Activated CD4-positive, alpha-beta T cell treated with anti-CD3 and anti-CD28 coated beads for 36 hours (primary cell): ENCODE measurements at places on chromosomes 1 and 21. TPM values are rescaled to one million over a fixed set of nuclear protein-coding genes. Genes with fewer than 3 reads are reported as not detected.

- no peak overlapping the region for H3K27ac ChIP-seq
- H3K27me3 ChIP-seq, result peaks cover 2% of the 10 kb centered on the region
- H3K4me3 ChIP-seq, result no peak overlapping the region
These were observed 10.6 kb upstream of the KCNN3 start for GRCh38 chr1:154880671-154881070.

- no peak overlapping the region for H3K27ac ChIP-seq
- no peak for DNase-seq
- no peak overlapping the region for H3K4me3 ChIP-seq
- peaks cover 4% of the 10 kb centered on the region for H3K27me3 ChIP-seq
- no peaks in the 10 kb centered on the region for H3K36me3 ChIP-seq
- H3K4me1 ChIP-seq, result peaks cover 14% of the 10 kb centered on the region
These were observed 104.9 kb downstream of the PTGS2 start for GRCh38 chr1:186575348-186575747.

- H3K36me3 ChIP-seq, result no peaks in the 10 kb centered on the region
- H3K27me3 ChIP-seq, result peaks cover 21% of the 10 kb centered on the region
These were observed 3.9 kb upstream of the PRR9 start for GRCh38 chr1:153213519-153213918.

GRCh38 chr1:162779043-162779442, 11.5 kb upstream of the HSD17B7 start:
- no peaks in the 10 kb centered on the region for H3K4me1 ChIP-seq
- no peak overlapping the region for H3K4me3 ChIP-seq
- H3K27ac ChIP-seq, result no peak overlapping the region
- DNase-seq, result no peak
- peaks cover 3% of the 10 kb centered on the region for H3K36me3 ChIP-seq
- H3K27me3 ChIP-seq, result peaks cover 17% of the 10 kb centered on the region

- no peaks in the 10 kb centered on the region for H3K4me1 ChIP-seq
- no peaks in the 10 kb centered on the region for H3K36me3 ChIP-seq
- no peak overlapping the region for H3K27ac ChIP-seq
- H3K27me3 ChIP-seq, result peaks cover 11% of the 10 kb centered on the region
- no peak for DNase-seq
- H3K4me3 ChIP-seq, result no peak overlapping the region
These were observed 65.9 kb downstream of the KCNAB2 start for GRCh38 chr1:6111571-6111970.

GRCh38 chr1:163361123-163361934, 39.6 kb downstream of the NUF2 start:
- no peak overlapping the region for H3K4me3 ChIP-seq
- peaks cover 3% of the 10 kb centered on the region for H3K36me3 ChIP-seq
- no peak overlapping the region for H3K27ac ChIP-seq
- peaks cover 7% of the 10 kb centered on the region for H3K27me3 ChIP-seq
- DNase-seq, result peak; percentile 11

DNA sequence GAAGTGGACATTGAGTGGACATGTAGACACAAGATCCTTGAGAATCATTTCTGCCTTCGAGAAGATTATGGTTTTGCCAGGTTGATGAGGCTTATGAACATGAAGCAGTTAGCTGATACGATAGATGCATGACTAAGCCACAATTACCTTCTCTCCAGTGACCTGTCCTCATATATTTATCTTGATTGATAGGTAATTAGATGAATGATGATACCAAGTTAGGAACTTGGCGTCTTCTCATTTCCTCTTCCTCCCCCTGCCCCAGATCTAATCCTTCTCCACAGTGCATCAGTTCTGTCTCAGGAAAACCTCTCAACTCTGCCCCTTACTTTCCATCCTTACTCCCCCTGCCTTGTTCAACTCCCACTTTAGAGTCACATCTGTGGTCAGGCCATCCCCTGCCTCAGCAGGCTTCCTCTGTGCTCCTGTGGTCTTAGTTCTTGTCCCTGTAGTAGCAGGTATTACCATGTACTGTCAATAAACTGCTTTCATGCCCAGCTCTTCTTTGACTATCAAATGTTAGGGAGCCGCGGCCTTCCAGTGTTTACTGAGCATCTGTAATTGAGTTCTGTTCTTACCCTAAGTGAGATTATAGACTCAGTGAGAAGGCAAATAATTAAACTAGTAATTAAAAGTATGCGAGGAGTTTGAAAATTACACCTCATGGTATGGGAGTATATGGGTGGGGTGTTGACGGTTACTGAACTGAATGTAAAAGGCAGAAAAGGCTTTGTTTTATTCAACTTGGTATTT, 5.1 kb downstream of the ST6GALNAC3 start:
- no peak for DNase-seq
- no peaks in the 10 kb centered on the region for H3K27me3 ChIP-seq
- no peak overlapping the region for H3K4me3 ChIP-seq

GRCh38 chr1:248805876-248806275, 19.8 kb downstream of the SH3BP5L start:
- H3K4me1 ChIP-seq, result no peaks in the 10 kb centered on the region
- no peak overlapping the region for H3K27ac ChIP-seq
- no peaks in the 10 kb centered on the region for H3K36me3 ChIP-seq
- H3K27me3 ChIP-seq, result peaks cover 6% of the 10 kb centered on the region
- H3K4me3 ChIP-seq, result no peak overlapping the region

The IL22RA1 gene
- not detected for total RNA-seq

The SNX7 gene
- 0.18 TPM for total RNA-seq

The CCDC27 gene
- total RNA-seq, result not detected

The KRTAP19-4 gene
- total RNA-seq, result not detected

The SLC5A9 gene
- total RNA-seq, result not detected

The NECTIN4 gene
- total RNA-seq, result not detected
